ENCODE measurements at places on chromosomes 5 and 9. TPM values are rescaled to one million over a fixed set of nuclear protein-coding genes. Genes with fewer than 3 reads are reported as not detected.

DNA sequence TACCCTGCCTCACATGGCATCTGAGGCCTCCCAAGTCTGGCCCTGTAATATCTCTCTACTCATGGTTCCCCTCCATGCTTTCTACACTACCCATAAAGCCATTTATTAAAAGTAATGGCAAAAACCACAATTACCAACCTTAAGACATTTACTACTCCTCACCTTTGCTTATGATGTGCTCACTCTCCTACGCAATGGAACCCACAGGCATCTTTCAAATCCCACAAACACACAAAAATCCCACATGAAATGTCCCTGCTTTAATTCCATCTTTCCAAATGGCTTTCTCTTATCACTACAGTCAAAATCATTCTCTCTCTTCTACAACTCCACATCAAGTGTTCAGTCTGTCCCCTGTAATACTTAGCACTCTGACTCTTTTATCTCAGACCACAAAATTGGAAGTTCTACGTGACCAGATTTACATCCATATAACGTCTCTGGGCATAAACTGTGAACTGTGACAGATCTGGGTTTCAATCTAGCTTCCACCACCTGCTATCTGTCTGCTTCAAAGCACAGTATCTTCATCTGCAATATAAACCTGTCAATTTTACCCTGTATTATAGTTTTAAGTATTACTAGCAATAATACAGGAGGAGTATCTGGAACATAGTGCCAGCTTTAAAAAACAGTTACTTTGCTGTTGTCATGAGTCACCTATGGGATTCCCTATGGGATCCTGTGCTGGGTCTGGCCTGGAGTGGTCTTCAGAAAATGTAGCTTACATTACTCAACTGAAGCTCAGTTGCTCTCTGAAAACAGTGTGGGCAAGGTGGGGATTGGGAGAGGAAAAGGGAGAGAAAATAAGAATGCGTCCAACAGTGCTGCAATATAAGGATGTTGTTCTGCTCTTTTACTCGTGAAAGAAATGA lies 137.1 kb upstream of the TRIM32 start:
- no peak for DNase-seq

DNA sequence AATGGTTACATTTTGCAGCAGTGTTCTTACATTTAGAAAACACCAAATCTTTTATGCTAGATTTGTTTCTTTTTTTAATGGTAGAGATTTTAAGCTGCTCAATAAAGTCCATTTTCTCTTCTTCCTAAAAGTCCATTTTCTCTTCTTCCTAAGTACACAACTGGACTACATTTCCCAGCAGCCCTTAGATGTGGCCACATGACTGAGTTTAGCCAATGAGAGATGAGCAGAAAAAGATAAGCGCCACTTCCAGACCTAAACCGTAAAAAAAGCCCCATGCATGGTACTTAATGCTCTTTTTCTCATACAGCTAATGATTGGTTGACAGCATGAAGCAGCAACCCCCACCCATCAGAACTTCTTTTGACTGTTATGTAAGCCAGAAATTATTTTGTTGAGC lies 206.7 kb downstream of the FAM114A2 start:
- no peak for DNase-seq

GRCh38 chr9:134918646-134919045 lies 934 bp upstream of the FCN1 start:
- no peak for DNase-seq

Gene BHMT2
- total RNA-seq: not detected

Gene SOHLH1
- total RNA-seq: not detected

Data from naive thymus-derived CD8-positive, alpha-beta T cell (primary cell).